Retinal pigment epithelial cell (primary cell): ENCODE measurements at places on chromosomes 4 and X.
A peak's percentile ranks its signal among the peaks of the same experiment; 100 is the strongest.

DNA sequence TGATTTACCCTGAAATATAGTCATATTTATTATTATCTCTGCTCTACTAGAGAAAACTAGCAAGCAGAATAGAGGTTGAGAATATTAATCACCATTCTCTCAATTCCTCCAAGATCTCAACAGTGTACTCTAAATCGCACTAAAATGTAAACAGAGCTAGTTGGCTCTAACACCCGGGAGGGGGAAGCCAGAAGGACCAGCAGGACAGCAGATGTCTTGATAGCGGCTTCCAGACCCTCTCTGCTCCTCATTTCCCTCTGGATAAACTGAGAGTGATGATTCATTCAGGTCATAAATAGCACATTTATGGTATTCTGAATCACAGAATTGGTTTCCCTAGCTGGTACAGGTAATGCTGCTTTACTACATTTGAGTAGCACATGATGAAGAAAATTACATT, 82.5 kb downstream of the TBC1D9 start:
- no peak for DNase-seq

GRCh38 chr4:177405508-177405907, 36.7 kb downstream of the AGA start:
- DNase-seq = no peak

- DNase-seq = no peak
Observed at GRCh38 chr4:37889849-37890800, 759 bp upstream of the TBC1D1 start.

DNA sequence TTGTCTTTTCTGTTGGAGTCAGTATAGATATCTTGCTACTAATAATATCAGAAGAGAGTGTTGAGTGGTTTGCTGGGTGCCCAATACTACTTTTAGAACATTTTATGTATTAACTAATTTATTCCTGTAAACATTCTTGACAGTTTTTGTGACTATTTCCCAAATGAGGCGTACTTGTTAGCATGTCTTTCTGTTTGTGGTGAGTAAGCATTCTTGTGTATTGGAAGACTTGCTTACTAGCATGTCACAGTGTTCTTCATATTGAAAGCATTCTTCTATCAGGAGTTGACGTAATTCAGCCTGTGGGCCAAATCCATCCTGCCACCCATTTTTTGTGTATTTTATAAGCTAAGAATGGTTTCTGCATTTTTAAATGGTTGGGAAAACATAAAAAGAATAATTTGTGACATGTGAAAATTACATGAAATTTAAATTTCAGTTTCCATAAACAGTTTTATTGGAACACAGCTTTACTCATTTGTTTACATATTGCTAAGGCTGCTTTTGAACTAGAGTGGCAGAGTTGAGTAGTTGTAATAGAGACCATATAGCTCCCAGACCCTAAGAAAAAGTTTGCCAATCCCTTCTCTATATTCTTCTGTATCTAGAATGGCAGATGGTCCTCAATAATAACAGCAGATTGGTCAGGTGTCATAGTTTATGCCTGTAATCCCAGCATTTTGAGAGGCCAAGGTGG, 20.4 kb downstream of the REPS2 start:
- DNase-seq = no peak

- peak; percentile 74 for DNase-seq
Observed at GRCh38 chr4:115113506-115114106, at the start of gene NDST4. Gene NDST4 (minus strand): TSS chr4:115113620. CDS start chr4:115077036, 36,584 bp downstream.

- no peak for DNase-seq
Observed at GRCh38 chr4:94582517-94582916, 130.8 kb downstream of the PDLIM5 start.

DNA sequence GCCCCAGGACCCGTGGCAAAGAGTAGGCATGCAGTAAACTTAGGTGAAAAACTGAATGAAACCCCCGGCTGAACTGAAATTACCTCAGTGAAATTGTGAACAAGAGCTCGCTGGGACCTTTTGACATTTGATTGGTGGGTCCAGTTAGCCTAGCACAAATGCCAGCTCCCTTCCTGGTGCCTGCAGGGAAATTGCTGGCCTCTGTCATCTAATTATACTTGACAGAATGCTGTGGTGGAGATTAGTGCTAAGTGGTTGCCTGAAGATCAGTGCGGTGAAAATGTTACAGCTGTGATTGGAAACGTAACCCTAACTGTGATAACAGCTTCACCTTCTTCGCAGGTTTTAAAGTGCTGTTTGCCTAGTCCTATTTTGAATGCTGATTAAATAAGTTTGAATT, 43.0 kb downstream of the ADD1 start:
- peak; percentile 14 for DNase-seq

- DNase-seq = no peak
Observed at GRCh38 chr4:7458477-7458876, 23.7 kb upstream of the PSAPL1 start.

DNA sequence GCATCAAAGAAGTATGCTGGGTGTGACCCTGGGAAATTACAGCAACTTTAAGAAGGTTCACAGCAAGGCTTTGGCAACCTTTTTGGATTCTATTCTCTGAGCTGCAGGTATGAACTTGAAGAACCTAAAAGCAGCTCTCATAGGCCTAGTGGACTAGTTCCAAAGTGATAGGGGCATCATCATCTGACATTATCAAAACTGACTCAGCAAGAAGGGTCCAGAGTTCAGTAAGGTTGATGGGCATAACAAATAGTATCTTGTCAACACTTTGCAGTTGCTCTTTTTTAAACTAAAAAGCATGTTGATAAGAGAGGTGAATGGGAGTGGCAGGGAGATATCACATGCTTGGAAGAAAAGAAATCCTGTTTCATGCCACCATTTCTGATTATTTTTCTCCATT, 249.3 kb downstream of the ZNF674 start:
- DNase-seq = no peak

DNA sequence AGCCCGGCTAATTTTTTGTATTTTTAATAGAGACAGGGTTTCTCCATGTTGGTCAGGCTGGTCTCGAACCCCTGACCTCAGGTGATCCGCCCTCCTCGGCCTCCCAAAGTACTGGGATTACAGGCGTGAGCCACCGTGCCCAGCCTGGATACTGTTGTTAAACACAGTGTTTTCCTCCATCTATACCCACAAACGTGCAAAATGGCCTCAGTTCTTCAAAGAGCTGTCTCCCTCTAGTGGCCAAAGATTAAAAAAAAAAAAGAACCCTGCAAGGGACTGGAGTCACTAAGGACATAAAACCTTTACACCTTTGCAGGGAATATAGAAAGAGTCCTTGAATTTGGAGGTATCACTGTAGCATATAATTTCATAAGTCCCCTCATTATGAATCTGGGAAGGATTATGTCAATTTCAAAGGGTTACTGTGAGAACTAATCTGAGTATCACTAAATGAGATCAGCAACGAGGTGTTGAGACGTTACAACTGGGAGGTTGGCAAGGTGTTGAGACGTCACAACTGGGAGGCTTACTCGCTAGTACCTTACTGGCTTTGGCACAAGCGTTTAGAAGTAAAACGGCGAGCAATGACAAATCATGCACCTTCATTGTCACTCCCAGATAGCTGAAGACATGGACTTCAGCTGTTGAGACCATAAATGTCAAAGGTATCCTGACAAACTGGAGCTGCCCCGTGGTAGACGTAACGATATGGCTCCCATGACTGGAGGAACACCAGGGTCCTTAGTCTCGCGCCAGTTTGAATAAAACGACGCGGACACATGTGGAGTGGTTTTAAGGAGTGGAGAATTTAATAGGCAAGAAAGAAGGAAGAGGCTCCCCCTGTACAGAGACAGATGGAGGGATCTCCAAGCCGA, 33.4 kb upstream of the ENPP6 start:
- peak; percentile 20 for DNase-seq

- DNase-seq = no peak
Observed at GRCh38 chr4:104519588-104519987, 24.9 kb upstream of the CXXC4 start.

DNA sequence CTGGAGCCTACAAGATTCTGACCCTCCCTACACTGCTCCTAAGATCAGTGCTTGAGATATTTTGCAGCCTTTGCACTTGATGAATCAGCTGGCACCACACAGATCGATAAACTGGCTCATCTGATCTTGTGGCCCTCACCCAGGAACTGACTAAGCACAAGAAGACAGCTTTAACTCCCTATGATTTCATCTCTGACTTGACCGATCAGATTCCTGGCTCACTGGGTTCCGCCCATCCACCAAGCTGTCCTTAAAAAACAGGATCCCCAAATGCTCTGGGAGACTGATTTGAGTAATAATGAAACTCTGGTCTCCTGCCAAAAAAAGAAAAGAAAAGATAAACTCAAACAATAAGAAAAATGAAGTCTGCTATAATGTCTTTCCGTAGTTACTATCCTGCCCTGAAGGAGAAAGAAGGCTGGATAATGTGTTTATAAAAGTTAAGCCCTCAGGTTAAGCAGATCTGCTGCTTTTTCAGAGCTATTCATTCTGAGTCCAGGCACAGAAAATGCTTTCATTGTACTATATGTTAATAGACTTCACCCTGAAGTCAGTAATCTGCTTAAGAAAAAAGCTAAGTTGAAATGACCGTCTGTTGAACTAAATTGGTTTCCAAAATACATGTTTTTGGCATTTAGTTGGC, 795.2 kb downstream of the TRIML1 start:
- peak; percentile 26 for DNase-seq

DNA sequence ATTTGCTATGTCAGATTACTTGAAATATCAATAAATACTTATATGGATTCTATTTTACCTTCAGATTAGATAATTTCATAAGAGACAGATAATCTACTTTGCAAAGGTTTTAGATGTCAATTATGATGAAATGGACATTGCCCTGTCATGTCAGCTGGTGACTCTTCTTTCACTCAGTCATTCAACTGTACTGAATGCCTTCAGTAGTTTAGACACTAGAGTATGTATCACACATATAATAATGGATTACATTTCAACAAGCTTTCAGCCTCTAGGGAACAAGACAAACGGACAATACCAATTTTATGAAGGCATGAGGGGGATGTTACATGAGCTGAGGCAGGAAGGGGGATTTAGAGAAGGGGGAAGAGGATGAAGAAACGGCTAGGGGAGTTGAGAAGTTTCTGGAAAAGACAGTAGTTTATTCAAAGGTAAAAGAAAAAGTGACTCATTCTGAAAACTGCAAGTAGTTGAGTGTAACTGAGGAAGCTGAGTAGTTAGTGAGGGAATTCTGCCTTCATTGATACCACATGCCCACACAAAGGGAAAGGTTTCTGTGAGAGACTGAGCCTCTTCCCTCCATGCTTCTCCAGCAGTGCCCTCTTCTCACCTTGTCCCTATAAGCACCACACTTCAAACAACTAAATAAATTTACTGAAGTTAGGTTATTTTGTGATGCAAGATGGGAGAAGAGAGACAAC, 25.7 kb downstream of the SLC9B2 start:
- no peak for DNase-seq

DNA sequence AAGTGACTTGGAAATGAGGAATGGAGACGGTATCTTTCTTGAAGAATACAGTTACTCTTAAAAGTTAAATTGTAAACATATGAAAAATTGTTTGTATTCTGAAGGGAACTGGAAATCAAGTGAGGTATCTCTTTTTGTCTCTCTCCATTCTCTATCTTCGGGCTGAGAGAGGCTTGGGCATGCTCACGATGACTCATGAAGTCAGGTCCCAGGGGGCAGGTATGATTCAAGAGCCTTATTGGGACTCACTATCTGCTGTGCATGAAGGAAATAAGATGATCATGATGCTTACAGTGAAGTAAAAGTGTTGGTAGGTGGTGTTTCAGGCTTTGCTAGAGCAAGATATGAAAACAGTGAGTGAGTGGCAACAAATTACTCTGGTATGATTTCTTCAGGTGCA, 200.4 kb upstream of the PITX2 start:
- DNase-seq = no peak

GRCh38 chr4:8119877-8120276, 38.7 kb downstream of the ABLIM2 start:
- DNase-seq = no peak

DNA sequence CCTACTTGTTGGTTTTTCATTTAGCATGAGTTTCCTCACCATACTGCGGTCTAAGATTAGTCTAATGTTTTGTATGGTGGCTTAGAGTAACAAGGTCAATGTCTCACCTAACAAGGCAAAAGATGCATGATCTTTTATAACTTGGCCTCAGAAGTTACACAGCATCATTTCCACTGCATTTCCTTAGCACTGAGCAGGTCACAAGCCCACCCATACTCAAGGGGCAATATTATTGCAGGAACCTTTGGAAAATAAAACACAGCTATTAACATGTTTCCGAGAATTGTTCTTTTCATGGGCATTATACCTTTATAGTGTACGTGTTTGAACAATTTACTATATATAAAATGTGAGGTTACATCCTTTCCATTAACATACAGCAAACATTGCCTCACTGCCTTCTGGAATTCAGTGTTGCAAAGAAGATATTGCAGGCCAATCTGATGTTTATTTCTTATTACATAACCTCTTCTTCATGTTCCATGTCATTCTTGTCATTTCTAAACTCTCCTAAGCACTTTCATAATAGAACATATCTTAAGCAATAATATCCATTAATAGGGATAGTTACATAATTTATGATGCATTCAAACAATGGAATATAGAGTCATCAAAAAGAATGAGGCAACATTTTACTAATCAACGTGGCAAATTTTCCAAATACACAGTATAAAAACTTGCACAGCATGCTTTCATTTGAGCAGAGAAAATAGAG, 153.8 kb downstream of the AREG start:
- DNase-seq = no peak

DNA sequence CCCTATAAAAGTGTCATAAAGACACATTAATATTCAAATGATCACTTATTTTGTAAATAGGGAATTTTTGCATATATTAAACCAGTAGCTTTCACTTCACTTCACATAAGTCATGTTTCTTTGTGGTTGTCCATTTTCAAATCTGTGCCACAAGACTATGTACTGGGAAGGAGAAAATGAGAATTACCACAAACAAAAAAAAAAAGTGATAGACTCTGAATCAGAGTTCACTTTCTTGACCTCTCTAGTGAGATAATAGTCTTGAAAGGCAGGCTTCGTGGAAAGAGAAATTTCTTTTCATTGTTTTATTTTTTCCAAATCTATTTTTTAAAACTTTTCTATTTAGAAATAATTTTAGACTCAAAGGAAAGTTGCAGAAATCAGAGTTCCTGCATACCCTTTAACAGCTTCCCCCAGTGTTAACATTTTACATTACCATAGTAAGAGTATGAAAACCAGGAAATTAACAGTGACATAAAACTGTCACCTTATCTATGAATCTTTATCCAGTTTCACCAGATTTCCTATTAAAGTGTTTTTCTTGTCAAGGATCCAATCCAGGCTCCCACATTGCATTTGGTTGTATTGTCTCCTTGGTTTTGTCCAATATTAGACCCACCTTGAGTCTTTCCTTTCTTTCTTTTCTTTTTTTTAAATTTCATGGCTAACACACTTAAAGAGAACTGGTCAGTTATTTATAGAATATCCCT, 215.4 kb upstream of the PGRMC2 start:
- DNase-seq = no peak

DNA sequence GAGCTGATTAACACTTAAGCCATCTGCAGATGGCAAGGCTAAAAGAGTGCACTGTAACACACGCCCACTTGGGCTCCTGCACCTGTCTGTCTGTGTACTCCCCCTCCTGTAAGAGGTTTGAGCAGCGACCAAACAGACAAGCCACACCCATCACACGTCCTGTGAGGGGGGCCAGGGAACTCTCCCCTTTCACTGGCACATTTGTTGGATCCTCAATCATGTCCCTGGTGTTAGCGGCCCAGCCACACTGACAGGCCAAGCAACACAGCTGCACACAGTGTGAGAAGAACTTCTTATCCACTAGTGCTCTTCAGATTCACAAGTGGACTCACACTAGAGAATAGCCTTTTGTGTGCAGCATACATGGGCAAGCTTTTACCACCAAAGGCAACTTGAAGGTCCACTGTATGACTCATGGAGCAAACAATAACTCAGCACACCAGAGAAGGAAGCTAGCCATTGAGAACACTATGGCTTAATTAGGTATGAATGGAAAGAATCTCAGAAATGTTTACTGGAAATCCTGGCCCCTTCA, 29.1 kb upstream of the UTP14A start:
- DNase-seq = peak; percentile 16
